ENCODE measurements at places on chromosomes 12 and 14. TPM values are rescaled to one million over a fixed set of nuclear protein-coding genes. Genes with fewer than 3 reads are reported as not detected.

DNA sequence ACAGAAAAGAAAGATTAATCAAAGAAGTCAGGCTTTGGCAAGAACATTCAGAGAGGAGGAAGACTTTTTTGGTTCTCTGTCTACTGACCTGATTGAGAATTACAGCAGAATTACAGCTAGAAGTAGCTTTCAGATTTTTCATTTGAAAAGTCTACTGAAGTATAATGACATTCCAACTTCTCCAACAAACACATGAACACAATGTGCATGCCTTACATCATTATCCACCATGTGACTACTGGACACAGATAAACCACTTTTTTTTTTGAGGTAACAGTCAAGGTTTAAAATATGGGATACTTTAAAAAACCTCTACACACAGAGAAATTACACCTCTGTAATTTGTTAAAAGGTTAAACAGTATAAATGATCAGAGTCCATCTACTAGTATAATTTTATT, 12.3 kb downstream of the BTBD7 start:
- no peak for DNase-seq

- no peak for DNase-seq
Measured at GRCh38 chr12:115859231-115859630, 418.3 kb downstream of the MED13L start.

DNA sequence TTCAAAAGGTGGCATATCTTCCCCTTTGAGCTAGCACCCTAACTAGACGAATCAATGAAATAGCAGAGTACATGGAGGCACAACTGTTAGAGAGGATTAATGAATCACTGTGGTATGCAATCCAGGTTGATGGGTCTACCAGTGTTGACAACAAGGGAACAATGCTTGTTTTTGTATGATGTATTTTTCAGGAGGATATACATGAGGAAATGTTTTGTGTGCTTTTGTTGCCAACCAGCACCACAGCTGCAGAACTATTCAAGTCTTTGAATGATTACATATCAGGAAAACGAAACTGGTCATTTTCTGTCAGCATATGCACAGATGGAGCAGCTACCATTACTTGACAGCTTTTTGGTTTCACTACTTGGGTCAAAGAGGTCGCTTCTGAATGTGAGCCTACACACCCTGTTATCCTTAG, 142.6 kb downstream of the GPHN start:
- no peak for DNase-seq

DNA sequence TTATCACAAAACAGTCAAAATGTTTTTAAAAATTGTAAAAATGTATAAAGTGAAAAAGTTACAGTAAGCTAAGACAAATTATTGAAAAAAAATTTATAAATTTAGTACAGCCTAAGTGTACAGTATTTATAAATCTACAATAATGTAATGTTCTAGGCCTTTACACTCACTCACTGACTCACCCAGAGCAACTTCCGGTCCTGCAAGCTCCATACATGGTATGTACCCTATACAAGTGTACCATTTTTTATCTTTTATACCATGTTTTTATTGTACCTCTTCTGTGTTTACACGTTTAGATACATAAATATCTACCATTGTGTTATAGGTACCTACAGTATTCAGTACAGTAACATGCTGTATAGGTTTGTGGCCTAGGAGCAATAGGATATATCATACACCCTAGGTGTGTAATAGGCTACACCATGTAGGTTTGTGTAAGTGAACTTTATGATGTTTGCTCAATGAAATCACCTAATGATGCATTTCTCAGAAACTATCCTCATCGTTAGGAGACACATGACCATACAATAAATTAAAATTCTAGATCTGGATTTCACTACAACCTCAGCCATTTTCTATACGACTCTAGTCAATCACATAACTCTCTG, 66.8 kb downstream of the TXNDC16 start:
- no peak for DNase-seq

- no peak for DNase-seq
Measured at GRCh38 chr12:41108032-41108431, 80.1 kb upstream of the PDZRN4 start.

C12orf54 gene
- total RNA-seq, result not detected

AKAP5 gene
- 3.3 TPM for total RNA-seq

- no peak for DNase-seq
Measured at GRCh38 chr14:28704153-28704552, 62.4 kb upstream of the FOXG1 start.

All from upper lobe of left lung (tissue), 6 donors.